ENCODE measurements at places on chromosomes 3 and 15. TPM values are rescaled to one million over a fixed set of nuclear protein-coding genes. Genes with fewer than 3 reads are reported as not detected.

SLC15A2 gene
- 0.79 TPM for total RNA-seq

GRCh38 chr3:197524128-197524527 lies 31.6 kb downstream of the BDH1 start:
- DNase-seq, result no peak

DNA sequence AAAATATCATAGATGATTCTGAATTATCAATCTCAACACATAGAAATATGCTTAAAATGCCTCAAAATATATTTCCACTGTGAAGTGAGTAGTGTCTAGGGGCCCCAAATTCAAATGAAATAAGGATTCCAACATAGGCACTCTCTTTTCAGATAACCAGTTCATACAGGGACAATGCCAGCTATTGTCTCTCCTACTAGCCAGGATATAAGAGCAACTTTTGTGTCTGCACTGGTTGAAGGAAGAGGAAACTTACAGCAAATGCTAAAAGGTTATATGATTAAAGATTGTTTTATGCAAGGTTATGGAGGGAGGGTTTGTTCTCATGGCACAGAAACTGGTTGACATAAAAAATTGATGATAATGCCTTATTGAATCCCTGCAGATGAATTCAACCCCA lies 579.4 kb upstream of the ALCAM start:
- no peak for DNase-seq

DNA sequence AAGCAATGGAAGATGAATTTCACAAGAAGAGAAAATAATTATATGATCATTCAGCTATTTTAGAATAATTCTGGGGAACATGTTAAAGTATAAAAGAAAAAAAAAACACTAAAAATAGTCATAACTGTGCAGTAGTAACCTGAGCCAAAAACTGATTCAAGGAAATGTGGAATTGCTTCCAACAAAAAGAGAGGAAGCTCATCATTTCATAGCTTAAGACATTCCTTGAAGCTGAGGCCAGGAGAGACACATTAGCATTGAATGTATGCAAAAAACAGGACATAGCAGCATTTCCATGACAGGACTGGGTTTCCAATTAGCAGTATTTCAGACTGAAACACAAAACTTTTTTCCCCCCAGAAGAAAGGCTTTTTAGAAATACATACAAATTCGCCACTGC lies 27.7 kb upstream of the LRRN1 start:
- DNase-seq, result no peak

NEK4 gene
- 24.6 TPM for total RNA-seq

SYNPR gene
- not detected for total RNA-seq

GRCh38 chr3:168574455-168575158 lies 478.9 kb upstream of the GOLIM4 start:
- no peak for DNase-seq

GRCh38 chr15:63089260-63090043 lies 32.2 kb upstream of the LACTB start:
- DNase-seq, result peak; percentile 45

SEMA3B gene
- 12.5 TPM for total RNA-seq

All from MCF 10A (cell line).